ENCODE measurements at places on chromosomes 4 and X.
A peak's percentile ranks its signal among the peaks of the same experiment; 100 is the strongest.

DNA sequence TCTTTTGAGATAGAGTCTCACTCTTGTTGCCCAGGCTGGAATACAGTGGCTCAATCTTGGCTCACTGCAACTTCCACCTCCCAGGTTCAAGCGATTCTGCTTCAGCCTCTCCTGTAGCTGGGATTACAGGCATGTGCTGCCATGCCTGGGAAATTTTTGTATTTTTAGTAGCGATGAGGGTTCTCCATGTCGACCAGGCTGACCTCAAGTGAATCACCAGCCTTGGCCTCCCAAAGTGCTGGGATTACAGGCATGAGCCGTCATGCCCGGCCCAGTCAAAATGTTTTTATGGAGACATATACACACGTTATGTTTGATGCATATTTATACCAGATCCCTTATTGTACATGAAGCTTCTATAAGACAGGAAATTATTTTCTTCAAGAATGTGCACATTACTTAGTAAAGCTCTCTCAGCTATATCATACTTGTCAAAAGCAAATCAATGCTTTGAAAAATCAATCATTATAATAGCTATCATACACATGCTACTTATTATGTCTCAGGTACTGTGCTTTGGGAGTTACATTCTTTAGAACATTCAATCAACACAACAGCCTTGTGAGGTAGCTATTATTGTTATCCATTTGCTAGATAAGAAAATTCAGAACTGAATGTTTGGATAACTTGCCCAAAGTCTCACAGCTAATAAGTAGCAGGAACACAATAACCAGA, 269.2 kb downstream of the FSTL5 start:
- DNase-seq: no peak

- peak; percentile 29 for DNase-seq
Observed at GRCh38 chrX:46791927-46792809, 33.2 kb upstream of the SLC9A7 start.

- DNase-seq: no peak
Observed at GRCh38 chrX:47187106-47187677, 6.4 kb upstream of the UBA1 start.

DNA sequence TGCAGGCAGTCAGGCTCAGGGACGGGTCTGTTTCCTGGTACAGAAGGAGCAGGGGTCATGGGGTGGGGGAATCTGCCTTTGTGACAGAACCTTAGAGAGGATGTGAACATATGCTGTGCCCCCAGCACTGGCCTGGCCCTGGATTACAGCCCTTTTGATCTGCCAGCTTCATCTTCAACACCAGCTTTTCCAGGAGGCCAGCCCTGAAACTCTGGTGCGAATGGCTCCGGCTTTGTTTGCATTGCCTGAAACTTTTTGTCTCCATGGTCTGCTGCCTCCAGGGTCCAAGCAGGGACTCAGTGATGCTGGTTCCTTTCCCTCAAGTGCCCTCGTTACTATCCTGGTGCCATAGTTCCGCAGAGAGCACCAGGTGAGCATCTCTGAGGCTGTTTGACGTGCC, 2.1 kb downstream of the CNGA2 start:
- DNase-seq: no peak

GRCh38 chr4:154908168-154908567, 127.1 kb downstream of the RBM46 start:
- no peak for DNase-seq

- no peak for DNase-seq
Observed at GRCh38 chrX:96833333-96833732, 50.4 kb upstream of the RPA4 start.

DNA sequence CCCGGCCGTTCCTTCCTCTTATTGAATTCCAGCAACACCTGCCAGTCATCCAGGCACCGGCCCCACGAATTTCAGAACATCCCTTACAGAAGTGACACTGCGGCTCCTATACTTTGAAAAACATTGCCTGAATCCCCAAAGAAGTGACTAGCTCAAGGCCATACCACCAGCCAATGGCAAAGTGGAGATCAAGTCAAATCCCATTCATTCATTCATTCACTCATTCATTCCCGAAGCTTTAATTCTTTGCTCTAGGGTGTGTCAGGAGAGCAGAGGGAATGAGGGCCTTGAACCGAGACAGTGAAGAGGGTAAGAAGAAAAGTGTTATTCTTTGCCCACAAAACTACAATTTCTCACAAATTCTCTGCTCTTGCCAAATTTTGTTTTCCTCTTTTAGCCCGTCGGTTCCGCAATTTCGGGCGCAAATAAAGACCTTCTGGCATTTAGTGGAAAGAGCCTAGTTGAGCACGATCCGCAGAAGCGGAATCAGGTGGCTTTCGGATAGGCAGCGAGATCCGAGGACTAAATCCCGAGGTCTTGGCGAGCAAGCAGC, 824 bp upstream of the HMGB3 start:
- DNase-seq: no peak

- no peak for DNase-seq
Observed at GRCh38 chr4:173038192-173038896, 130.3 kb upstream of the GALNT7 start.

DNA sequence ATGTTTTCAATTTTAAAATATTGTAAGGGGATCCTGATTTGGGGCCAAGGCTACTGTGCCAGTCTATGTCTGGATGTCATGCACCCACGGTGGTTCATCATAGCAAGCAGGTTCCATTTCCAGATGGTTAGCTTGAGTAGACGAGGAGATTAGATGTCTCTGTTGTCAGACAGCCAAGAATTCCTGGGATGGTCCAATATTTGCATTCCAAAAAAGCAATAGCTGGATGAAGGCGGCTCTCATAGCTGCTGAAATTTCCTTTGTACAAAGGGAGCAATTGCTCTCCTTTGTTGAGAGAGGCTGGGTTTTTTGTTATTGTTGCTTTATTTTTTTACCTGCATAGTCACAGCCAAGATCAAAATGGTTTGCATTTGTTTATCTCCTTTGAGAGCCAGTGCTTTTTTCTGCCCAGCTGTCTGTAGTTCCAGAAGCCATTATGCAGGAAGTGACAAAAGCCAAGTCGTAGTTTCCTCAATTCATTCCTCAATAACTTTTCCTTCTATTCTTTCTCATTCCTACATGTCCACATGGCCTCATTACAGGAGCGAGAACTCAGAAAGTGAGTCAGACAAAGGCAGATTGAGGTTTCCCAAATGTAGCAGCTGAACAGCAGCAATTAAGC, 107.9 kb downstream of the MMRN1 start:
- DNase-seq: no peak

DNA sequence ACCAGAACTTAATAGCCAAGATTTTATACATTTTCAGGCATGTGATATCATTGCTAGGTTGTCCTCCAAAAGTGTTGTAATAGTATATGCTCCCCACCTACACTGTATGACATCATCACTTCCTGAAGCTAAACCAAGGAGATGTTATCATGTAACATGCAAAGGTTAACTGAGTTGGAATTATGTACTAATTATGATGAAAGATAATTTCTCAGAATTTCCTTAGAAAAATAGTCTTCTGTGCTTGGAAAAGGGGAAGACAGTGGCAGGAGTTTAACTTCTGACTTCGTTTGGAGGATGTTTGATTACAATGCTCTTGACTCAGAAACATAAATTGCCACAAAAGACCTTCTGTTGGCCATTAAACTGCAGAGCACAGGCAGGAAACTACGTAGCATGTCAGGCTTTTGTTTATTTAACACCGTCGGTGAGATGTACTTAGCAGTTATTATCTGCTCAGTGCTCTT, 83.6 kb upstream of the GUCY1A1 start:
- DNase-seq: no peak

- no peak for DNase-seq
Observed at GRCh38 chr4:62077406-62077805, 877.3 kb downstream of the ADGRL3 start.

DNA sequence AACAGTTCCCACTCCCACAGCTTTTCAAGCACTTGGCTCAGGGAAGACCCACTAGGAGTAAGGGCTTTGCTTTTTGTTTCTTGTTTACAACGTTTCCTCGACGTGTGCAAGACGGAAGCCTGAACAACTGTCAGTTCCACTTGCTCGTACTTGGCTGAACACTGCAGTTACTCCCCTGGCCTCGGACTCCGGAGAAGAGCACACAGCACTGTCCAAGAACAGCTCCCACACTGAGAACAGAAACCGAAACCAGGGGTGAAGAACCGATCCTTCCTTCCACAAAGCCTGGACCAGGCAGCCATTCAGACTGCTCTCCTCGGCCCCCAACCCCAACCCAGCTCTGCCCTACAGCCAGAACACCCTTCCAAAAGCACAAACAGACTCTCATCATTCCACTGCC, 25.5 kb downstream of the IRF2 start:
- DNase-seq: no peak

DNA sequence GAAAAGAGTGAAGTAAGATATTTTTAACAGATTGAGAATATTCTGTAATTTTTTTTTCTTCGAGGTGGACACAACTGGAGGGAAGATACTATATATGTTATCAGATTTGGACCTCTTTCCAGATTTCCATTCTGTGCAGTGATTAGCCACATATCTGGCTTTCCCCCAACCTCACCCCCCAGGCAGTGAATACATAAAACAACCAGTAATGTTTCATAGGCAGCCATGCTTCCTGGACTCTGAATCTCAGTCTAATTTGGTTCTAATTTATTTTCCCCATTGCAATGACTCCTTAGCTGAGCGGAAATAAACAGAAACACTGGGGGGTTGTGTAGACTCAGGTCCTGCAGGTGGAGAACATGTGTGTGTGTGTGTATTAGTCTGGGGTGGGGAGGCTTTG, 226.5 kb downstream of the FBXW7 start:
- DNase-seq: no peak

GRCh38 chr4:151674804-151675391, 85.9 kb downstream of the GATB start:
- DNase-seq: no peak

GRCh38 chr4:99458911-99459447, 23.8 kb upstream of the ADH7 start:
- no peak for DNase-seq

GRCh38 chrX:69361311-69361845, 142.7 kb upstream of the NALF2 start:
- no peak for DNase-seq

DNA sequence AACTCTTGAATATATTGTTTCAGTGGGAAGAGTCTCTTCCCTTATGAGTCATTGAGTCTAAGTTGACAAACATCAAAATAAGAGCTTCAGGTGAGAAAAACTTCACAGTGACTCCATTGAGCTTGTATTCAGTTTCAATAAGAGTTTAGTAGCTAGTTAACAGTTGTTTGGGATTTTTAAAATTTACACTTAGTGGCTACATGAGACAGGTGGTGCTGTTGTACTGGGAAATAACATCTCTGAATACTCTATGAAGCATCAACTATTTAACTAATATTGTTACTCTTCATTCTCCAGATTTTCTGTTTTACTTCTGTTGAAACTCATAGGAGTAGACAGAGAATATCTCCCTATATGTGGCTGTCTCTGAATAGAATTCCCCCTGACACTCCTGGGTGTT, 1609.1 kb downstream of the C4orf33 start:
- no peak for DNase-seq

GRCh38 chrX:17788439-17788838, 51.1 kb downstream of the SCML1 start:
- DNase-seq: peak; percentile 50

DNA sequence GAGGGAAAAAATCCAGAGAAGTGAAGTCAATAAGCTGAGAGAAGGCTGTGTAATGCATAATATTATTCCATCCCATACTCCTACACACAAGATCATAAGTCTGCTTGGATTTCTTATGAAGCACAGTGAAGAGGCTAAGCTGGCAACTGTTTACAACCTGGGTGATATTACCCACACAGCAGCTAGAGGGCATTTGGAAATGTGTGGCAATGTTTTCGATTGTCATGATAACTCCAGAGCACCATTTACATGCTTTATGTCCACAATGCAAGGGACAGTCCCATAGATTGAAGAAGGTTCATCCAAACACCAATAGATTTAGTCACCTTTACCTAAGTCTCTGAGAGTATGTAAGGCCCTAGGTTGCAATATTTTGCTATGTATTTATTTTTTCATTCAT, 412.2 kb downstream of the PPP3CA start:
- DNase-seq: no peak

DNA sequence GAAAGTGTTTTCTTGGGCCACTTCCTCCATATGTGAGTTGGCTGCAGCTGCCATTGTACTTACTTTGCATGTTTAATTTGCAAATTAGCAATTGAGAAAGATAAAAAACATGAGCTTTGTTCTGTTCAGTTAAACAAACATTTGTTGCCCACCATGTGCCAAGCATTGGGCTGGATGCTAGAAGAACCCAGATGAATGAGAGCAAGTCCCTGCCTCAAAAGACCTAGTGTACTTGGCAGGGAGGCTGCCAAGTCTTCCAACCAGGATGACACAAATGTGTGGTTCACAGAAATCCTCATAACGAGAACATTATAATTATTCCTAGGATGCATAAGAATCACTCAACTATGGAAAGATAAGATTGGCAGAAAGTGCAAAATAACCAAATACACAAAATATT, 66.7 kb downstream of the GPM6A start:
- no peak for DNase-seq

DNA sequence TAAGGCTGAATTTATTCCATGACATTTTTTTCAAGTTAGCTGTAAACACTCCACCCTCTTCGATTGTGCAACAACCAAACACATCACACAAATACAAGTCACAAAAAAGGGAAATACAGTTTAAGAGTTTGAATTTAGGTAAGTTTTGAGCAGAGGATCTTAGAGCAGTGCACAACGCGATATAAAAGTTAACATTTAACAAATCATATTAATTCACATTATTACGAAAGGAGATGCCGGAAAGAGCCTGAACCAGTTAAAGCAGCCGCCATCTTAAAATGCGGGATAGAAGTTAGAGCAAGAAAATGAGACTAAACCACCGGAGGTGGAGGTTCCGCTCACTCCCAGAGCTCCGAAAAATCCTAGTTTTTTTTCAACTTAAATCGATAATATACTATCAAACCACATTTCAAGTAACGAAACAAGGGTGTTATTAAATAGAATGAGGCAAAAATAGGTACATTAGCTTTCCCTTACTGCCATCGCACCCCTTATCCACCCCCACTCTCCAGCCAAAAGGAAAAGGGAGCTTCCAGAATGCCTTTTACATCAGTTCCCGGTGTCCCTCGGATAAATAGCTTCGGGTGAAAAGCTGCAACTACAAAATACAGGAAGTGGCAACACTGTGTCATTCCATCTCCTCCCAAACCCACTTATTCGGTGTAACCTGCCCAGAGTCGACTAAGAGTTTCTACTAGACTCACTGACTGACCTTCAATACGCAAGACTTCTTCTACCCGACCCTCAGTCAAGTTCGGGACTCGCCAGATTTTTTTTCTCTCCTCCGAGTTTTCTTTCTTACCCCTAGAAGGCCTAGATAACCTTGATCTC, 1.9 kb downstream of the UBE2D3 start:
- DNase-seq: peak; percentile 49

All from activated T-cell treated with anti-CD3 and anti-CD28 coated beads, Interleukin-2, amount 50 U/mL, for 48 hours (primary cell).